Activated CD8-positive, alpha-beta memory T cell treated with anti-CD3 and anti-CD28 coated beads for 48 hours (primary cell): ENCODE measurements at places on chromosomes 7 and 10.
A peak's percentile ranks its signal among the peaks of the same experiment; 100 is the strongest.

DNA sequence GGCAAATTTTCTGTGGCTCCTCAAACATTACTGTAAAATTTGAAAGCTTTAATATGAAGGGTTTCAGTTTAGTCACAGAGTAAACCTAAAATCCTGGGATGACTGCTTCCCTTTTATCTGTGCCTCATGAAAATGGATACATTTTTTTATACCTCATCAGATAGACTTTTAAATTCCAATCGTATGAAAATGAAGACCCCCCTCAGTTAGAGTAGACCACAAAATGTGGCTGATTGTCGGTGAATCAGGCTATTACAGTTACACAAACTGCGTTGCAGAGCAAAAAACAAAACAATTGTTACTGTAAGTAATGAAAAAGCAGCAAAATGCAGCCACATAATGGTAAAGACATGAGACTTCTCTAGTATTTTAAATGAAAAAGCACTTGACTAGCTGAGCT is 296.2 kb downstream of the CNTNAP2 start:
- DNase-seq, result no peak

GRCh38 chr7:85924062-85924461 is 719.6 kb upstream of the GRM3 start:
- no peak for DNase-seq

GRCh38 chr7:155392726-155393570 is 65.0 kb upstream of the EN2 start:
- DNase-seq, result no peak

GRCh38 chr7:92650391-92650790 is 60.2 kb upstream of the FAM133B start:
- DNase-seq, result no peak

- no peak for DNase-seq
Observed at GRCh38 chr7:143493751-143494150, 16.1 kb downstream of the TAS2R41 start.

- DNase-seq, result no peak
Observed at GRCh38 chr10:5840314-5841307, 27.4 kb upstream of the GDI2 start.

- DNase-seq, result no peak
Observed at GRCh38 chr10:3537518-3537917, 247.5 kb downstream of the KLF6 start.

GRCh38 chr7:38217672-38218071 is 39.6 kb downstream of the STARD3NL start:
- DNase-seq, result no peak

DNA sequence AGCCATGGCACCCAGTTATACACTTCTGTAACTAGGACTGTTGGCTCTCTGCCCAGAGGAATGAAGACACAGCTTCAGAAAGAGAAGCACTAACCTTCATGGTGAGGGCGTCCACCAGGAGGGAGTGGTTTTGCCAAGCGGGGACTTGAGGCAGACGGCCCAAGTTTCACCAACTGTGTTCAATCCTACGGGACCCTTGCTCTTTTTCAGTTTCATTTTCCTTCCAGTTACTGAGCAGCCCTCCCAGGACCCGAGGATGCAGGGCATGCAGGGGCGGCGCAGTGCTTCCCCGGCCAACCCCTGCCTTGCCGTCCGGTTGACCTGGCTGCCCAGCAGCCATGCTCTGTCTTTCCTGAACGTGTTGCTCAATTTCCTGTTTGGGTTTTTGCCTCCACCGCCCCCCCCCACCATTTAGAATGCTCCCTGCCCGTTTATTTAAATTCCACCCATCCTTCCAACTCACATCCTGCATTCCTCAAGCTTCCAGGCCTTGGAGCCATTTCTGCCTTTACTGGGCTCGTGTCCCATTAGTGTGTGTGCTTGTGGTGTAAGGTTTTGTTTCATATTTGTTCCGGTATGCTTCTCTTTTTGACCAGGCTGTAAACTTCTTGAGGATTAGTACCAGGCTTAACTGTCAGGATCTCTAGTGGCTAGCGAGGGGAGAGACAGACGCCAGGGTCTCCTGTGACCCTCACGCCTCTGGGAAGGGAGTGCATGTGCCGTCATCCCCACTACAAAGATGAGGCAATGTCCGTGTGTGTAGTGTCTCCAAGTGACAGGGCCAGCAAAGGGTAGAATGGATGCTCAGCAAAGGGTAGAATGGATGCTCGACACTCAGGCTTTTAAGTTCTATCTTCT is 31.6 kb downstream of the IL15RA start:
- no peak for DNase-seq

DNA sequence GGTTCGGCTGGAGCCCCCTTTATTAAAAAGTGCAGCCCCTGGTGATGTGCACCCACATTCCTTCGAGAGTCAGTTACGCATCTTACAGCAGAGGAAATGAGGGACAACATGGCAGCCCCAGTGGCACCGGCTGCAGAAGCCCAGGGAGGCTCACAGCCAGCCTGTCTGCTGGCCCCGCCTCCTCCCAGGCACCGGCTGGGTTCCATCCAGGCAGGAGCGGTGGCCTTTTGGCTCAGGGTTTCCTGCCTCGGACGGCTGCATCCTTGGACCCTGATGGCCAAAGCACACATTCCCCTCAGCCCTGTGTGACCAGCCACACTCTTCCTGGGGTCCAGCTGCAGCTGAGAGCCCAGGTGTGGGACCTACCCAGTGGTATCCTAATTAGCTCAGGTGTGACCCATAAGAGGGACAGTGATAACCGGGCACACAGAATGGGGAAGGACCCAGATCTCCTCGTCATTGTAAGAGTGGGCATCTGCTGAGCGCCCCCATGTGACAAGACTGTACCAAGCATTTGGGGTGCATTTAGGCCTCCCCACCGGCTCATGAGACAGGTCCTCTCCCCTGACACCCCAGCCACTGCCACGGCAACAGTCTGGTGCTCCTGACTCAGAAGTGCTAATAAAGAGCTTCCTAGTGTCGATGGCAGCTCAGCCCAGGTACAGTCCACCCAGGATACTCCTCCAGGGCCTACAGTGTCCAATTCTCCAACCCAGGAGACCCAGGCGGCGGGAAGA is 63.3 kb upstream of the CHST15 start:
- no peak for DNase-seq

- no peak for DNase-seq
Observed at GRCh38 chr7:29484280-29484679, 79.4 kb upstream of the PRR15 start.

DNA sequence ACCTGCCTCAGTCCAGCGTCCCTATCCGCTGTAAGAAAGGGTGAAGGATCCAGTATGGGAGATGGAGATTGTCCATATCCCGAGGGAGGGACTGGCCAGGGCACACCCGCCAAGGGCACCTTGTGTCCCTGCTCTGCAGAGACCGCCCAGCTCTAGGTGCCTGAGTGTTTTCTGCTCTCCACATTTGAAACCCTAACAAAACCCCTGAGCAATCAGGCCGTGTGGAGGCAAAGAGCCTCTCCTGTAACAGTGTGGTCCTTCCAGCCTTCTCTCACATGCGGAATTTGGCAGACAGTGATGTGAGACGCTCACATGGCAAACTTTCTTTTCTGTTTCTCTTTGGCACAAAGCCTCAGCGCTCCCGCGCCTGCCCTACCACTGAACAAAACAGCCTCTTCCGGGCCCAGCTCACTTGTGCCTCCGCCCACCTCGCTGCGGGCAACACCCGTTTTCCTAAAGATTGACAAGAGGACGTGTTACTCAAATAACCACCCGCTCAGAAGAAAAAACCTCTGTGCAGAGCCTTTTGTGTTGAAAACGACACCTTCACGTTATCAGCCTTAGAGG is 514.8 kb downstream of the DNAJB6 start:
- peak; percentile 38 for DNase-seq

GRCh38 chr7:28301148-28301641 is 111.1 kb upstream of the CREB5 start:
- DNase-seq, result no peak

GRCh38 chr7:77710861-77711260 is 14.6 kb downstream of the RSBN1L start:
- DNase-seq, result no peak

DNA sequence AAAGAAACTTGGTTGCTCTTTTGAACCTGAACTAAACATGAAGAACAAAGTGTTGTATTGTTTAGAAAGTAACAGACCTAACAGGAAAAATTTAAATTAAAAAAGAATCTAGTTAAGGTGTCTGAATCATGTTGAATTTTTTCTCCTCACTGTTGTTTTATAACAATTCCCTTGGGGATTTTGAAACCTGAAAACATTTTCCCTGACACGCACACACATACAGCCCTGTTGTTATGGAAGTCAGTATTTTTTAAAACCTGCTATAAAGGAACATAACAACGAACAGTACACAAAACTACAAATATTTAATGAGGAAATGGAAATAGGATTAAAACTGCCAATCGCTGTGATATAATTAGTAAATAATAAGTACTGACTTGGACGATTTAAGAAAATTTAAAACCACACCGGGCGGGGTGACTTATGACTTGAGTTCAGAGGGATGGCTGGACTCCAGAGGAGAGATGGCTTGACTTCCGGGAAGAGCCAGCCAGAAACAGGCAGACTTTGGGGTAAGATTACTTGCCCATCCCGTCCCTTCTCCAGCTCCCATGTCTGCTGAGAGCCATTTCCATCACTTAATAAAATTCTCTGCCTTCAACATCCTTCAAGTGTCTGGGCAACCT is 16.2 kb upstream of the SPOCK2 start:
- DNase-seq, result no peak

GRCh38 chr7:17721736-17722285 is 218.5 kb downstream of the SNX13 start:
- DNase-seq, result no peak
